ENCODE measurements at places on chromosomes 1 and 21.

GRCh38 chr1:11417162-11417561 lies 61.8 kb upstream of the DISP3 start:
- DNase-seq: no peak

GRCh38 chr1:39522661-39523567 lies 31.5 kb downstream of the BMP8A start:
- no peak for DNase-seq

GRCh38 chr21:38165466-38166172 lies 91.2 kb upstream of the KCNJ15 start:
- DNase-seq: no peak

DNA sequence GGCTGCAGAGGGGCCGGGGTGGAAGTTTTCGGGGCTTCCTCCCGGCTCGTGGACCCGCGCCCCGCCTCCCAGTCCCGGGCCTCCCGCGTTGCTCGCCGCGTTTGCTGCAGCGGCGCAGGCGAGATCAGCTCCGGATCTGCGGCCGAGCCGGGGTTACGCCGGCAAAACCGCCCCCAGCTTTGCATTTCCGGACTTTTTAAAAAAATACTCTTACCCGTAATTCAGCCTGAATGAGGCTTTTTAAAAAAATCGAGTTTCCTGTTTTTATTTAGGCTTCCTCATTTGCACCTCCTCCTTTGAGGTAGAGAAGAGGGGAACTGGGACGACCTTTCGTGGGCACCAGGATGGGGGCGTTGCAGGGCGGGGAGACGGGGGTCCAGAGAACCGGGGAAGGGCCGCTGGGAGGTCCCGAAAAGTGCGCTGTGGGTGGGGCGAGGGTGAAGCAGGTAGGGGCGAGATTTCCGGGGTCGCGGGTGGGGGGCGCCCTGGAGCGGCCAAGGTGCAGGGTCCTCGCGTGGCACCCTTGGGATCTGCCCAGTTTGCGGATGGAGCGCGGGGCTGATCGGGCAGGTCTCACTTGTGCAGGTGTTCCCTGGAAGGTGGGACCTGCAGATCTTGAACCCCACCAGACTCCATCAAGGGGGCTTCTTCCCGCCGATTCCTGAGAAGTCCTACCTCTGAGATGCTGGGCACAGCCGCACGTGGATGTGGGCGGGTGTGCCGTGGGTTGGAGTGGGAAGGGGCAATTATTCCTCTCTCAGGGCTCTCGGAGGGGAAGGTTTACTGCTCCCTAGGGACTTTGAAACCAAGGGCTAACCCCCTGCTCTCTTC lies 1.1 kb downstream of the PIK3CD start:
- no peak for DNase-seq

GRCh38 chr1:48196237-48196636 lies 26.3 kb upstream of the SLC5A9 start:
- DNase-seq: no peak

- DNase-seq: no peak
These were observed 1410.1 kb downstream of the MRPL39 start for GRCh38 chr21:24197132-24197643.

- no peak for DNase-seq
These were observed 64.8 kb downstream of the PEX14 start for GRCh38 chr1:10539411-10540043.

DNA sequence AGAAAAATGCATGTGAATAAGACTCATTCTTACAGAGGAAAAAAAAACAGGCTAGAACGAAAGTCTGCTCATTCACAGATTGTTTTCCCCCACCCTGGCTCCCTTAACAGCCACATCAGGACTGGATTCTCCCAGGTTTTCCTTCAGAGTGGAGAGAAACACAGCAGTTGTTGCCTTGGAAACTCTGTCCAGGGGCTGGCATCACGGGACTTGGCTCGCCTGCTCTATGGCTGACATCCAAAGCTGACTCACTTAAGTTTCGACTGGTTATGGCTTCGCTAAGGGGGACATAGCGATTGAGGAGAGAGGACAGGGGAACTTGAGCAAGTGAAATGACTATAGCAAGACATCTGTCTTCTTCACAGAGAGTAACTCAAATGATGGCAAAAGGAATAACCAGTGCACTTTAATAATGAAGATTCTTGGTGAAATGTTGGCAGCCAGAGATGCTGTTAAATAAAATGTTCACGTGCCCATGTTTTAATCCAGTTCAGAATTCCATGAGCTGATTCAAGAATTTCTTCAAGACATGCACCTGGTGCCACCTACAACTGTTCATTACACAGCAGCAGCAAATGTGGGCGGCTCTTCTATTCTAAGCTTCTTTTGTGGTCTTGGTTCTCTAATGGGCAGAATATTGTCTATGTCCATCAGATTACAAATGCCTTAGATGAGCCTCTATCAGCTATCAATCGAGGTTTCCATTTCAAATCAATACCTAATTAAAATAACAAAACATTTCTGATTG lies 21.8 kb downstream of the MIS18A start:
- no peak for DNase-seq

- no peak for DNase-seq
These were observed 62.5 kb downstream of the ASH1L start for GRCh38 chr1:155499953-155500639.

DNA sequence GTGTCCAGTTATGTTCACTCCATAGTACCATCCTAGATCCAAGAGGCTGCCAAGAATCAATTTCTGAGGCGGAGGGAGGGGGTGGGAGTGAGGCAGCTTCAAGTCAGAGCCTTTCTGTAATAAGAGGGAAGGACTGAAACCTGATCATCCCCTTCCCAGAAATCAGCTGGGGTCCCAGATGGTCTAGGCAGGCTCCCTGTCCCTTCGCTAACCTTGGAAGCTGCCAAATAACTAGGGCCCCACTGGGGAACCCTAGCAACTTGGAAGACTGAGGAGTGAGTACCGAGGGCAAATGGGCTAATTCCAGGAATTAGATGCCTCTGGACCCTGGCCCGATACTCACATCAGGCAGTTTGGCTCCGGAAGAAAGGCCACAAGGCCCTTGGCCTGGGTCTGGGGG lies 113.3 kb downstream of the NAV1 start:
- no peak for DNase-seq

GRCh38 chr1:39452081-39452480 lies 39.4 kb upstream of the BMP8A start:
- DNase-seq: no peak

- DNase-seq: no peak
These were observed 11.3 kb downstream of the OR14A16 start for GRCh38 chr1:247812637-247813036.

GRCh38 chr1:6545276-6546112 lies 8.8 kb downstream of the NOL9 start:
- no peak for DNase-seq

DNA sequence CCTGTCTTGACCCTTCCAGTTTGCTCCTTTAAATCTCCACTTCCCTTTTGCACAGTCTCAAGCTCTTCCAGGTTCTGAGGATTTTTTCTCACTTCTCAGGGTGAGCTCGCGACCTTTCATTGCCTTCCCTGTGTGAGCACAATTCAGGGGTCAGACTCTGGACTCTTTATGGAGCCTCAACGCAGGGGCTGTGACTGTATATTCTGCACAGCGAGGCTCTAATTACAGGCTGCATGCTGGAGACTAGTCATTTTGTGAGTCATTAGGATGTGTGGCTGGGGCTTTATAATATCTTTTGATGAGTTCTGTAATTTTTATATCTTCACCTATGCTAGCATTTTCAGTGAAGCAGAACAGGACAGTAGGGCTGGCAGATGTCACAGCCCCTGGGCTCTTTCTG lies 270.7 kb downstream of the KAZN start:
- DNase-seq: no peak

- no peak for DNase-seq
These were observed 67.9 kb upstream of the ZNF648 start for GRCh38 chr1:182129398-182129797.

DNA sequence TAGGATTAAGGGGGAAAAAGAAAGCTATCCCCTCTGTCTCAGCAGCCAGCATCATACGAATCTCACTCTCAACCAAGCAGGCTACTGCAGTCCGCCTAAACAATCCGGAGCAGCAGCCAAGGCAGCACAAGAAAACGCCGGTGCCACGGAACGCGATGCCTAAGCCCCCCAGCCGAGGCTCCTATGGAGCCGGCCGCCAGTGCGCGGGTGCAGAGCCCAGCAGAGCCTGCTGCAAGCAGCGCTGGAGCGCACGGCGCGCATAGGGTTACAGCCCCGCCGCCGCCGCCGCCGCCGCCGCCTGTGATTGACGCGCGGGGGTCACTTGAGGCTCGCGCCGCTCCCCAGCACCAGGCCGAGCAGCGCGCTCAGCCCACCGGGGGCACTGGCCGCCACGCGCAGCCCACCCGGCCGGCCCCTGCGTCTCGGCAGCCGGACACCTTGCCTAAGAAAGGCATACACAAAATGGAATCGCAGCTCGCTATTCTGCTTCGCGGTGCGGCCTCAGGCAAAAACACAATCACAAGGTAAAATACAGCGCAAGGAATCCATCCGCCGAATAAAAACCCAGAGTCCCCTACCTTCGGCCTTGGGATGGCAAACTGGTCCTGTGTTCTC lies 780 bp downstream of the HIVEP3 start:
- no peak for DNase-seq

DNA sequence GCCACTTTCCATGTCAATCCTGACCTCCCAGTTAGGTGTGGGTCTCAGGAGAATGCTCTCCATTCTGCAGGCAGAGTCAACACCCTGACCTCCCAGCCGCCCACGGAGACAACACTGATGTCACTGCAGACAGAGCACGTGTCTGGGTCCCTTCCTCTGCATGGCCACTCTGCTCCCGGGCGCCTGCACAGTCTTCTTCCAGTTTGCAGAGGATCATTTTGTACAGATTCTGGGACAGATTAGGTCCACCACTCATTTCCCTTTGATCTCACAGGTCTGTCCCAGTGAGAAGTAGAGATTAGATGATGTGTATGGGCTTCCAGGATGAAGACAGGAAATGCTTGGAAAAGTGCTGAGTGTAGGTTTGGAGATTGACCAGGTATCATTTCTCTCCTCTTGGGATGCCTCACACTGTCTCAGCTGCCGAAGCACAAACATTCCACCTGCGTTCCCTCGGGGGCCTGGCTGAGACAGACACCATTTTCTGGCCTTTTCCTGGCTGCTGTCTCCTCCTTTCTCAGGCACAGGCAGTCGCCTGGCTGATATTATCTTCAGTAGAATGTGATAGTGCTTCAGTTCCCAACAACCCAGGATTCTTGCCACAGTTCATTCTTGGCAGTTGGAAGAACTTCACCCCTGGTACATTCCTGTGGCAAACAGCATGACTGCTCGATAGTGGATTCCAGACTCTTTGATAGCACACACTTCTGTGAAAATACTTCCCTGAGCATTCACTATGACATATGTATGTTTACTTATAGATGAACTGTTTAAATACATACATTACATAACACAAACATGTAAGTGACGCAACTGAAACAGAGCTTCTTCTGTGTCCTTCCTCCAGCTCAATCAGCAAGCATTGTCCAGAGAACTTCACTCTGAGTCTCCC lies 7.9 kb downstream of the MYBPHL start:
- no peak for DNase-seq
